MCF 10A (cell line): ENCODE measurements at places on chromosomes 2 and 18. TPM values are rescaled to one million over a fixed set of nuclear protein-coding genes. Genes with fewer than 3 reads are reported as not detected.

- H3K4me1 ChIP-seq, result peaks cover 26% of the 10 kb centered on the region
- peaks cover 7% of the 10 kb centered on the region for H3K36me3 ChIP-seq
- no peak overlapping the region for H3K27ac ChIP-seq
- no peaks in the 10 kb centered on the region for H3K27me3 ChIP-seq
Measured at GRCh38 chr18:8703092-8703709, 2.2 kb upstream of the MTCL1 start.

DNA sequence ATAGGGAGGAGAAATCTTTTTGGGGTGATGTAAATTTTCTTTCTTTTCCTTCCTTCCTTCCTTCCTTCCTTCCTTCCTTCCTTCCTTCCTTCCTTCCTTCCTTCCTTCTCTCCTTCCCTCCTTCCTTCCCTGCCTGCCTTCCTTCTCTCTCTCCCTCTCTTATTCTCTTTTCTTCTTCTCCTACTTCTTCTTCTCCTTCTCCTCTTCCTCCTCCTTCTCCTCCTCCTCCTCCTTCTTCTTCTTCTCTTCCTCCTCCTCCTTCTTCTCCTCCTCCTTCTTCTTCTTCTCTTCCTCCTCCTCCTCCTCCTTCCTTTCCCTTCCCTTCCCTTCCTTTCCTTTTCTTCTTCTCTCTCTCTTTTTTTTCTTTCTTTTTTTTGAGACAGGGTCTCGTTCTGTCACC is 59.9 kb downstream of the MYOM1 start:
- no peak for DNase-seq
- peaks cover 5% of the 10 kb centered on the region for H3K36me3 ChIP-seq
- no peak overlapping the region for H3K27ac ChIP-seq
- H3K27me3 ChIP-seq, result no peaks in the 10 kb centered on the region
- H3K4me3 ChIP-seq, result no peak overlapping the region

DNA sequence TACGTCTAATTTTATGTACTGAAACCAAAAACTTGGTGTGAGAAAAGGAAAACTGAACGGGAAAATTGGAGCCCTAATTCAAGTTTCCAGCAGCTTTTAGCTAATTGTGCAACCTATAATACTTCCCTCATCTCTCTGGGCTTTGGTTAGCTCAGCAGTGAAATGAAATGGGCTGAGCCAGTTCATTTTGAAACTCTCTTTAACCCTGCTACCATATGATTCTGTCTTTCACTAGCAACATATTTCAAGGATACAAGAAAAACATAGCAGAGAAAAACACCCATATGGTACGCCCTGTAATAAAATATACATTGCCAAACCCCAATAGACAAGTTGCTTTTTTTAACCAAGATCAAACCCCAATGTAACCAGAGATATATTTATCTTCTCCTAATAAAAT is 799 bp downstream of the SYT4 start:
- no peak overlapping the region for H3K27ac ChIP-seq
- DNase-seq, result no peak
- no peaks in the 10 kb centered on the region for H3K4me1 ChIP-seq
- H3K27me3 ChIP-seq, result peaks cover 73% of the 10 kb centered on the region
- no peak overlapping the region for H3K4me3 ChIP-seq
- H3K36me3 ChIP-seq, result no peaks in the 10 kb centered on the region

The GPR35 gene
- 0.42 and 0.81 TPM in 2 replicates for total RNA-seq

The PHOSPHO2 gene
- total RNA-seq, result 5.4 and 6.0 TPM in 2 replicates

The SERPINB10 gene
- total RNA-seq, result not detected in 2 replicates

The KCNJ3 gene
- not detected in 2 replicates for total RNA-seq

The TXNDC2 gene
- total RNA-seq, result not detected in 2 replicates

The SESTD1 gene
- 43.0 and 58.5 TPM in 2 replicates for total RNA-seq
